ENCODE measurements at places on chromosomes 7 and 10.

- peak; percentile 78 for DNase-seq
Observed at GRCh38 chr7:2019711-2020511, 212.8 kb downstream of the MAD1L1 start.

- DNase-seq: peak; percentile 99
Observed at GRCh38 chr7:151519765-151520418, at the start of gene RHEB. RHEB (minus strand) TSS chr7:151519895; CDS start chr7:151519511, 384 bp downstream.

- DNase-seq: peak; percentile 21
Observed at GRCh38 chr10:119273413-119273812, 66.0 kb downstream of the GRK5 start.

DNA sequence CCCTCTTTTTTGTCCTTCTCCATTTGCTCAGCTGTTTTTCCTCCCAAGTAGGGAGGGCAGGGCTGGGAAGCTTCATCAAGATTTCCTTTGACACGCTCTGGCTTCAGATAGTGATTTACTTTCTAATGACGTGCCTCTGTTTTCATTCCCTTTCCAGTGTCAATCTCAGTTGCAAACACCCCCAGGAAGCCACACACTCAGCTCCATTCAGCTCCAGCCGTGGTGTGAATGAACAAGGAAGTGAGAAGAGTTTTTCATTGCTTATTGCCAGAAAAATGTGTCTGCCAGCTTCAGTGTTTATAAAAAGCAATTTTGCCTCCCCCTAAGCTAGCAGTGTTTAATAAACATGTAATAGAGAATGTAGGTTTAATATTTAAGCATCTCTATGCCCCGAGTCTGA lies 108.7 kb upstream of the DPP6 start:
- DNase-seq: no peak

GRCh38 chr10:129174232-129175014 lies 292.6 kb upstream of the MGMT start:
- no peak for DNase-seq

GRCh38 chr7:159271781-159272180 lies 127.1 kb upstream of the VIPR2 start:
- DNase-seq: no peak

GRCh38 chr10:122078965-122079795 lies 90.2 kb downstream of the TACC2 start:
- DNase-seq: peak; percentile 47

DNA sequence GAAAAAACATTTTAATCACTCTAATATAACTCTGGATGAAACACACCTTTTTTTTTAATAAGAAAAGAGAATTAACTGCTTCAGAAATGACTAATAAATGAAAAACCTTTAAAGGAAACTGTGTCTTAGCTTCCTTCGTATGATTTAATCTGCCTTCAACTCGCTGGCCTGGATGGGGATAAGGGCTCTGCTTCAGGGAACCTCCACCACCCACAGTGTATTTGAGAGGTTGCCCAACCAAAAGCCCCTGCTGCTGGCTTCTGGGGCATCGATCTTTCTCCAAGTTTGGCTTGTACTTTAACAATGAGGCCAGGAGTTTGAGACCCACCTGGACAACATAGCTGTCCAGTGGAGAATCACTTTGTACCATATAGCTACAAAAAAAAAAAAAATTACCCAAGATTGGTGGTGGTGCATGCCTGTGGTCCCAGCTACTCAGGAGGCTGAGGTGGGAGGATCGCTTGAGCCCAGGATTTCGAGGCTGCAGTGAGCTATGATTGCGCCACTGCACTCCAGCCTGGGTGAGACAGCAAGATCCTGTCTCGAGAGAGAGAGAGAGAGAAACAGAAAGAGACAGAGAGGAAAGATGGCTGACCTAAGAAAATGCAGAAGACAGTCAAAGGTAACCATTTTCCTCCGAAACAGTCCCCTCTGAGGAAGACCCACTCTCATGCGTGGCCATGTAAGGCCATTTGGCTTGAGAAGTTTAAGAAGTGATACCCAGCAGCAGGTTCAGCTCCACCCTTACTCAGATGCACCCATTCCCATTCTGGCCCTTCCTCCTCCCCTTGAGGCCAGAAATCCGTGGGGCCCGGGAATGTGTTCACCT lies 13.6 kb upstream of the LIMK1 start:
- no peak for DNase-seq

DNA sequence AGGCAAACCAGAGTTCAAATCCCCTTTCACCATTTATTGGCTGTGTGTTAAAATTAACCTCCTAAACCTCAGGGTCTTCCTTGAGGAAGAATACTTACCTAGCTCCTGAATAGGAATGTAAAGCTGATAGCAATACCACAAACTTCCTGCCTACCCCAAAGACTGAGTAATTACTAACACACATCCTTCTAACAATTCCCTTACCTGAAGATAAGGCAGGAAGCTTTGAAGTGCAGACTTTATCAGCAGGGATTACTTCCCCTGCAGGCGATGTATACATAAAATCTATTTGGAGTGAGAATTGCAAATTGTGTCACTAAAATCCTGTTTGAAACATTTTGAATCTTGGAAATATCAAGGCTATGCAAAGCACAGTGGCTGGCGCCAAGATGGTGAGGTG lies 21.2 kb downstream of the EVX1 start:
- DNase-seq: no peak

DNA sequence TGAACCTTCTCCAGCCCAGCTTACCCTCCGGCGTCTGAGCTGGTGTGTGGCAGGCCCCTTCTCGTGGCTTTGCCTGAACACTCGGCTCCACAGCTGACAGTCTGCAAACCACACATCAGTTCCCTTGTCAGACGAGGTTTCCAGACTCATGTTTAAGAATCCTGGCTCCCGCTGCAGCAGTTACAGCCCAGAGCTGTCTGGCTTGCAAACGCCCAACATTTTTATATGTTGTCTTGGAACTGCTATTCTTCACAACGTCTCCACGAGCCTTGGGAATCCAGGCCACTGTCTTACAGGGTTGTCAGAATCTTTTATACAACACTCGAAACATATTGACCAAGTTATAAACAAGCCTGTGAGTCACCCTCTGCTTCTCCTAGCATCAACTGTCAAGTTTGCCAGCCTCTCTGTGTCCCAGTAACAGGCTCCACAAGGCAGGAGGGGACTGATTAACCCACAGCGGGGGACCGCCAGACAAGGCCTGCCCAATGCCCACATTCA lies 68.1 kb downstream of the TNS3 start:
- no peak for DNase-seq

- DNase-seq: peak; percentile 69
Observed at GRCh38 chr7:44114586-44115310, 8.6 kb downstream of the POLD2 start.

- DNase-seq: no peak
Observed at GRCh38 chr7:30188811-30189210, 54.0 kb downstream of the MTURN start.

GRCh38 chr10:36542493-36542892 lies 582.9 kb upstream of the ANKRD30A start:
- no peak for DNase-seq
